Frontal cortex (tissue), 4 donors: ENCODE measurements at places on chromosomes 13 and 19.

GRCh38 chr19:917323-918151 is at the start of gene KISS1R:
Gene KISS1R, plus strand, starts transcription at chr19:917333. Its CDS starts 170 bp downstream, at chr19:917503.
- no peak for DNase-seq

GRCh38 chr13:98338310-98338709 is 161.2 kb upstream of the RNF113B start:
- no peak for DNase-seq

DNA sequence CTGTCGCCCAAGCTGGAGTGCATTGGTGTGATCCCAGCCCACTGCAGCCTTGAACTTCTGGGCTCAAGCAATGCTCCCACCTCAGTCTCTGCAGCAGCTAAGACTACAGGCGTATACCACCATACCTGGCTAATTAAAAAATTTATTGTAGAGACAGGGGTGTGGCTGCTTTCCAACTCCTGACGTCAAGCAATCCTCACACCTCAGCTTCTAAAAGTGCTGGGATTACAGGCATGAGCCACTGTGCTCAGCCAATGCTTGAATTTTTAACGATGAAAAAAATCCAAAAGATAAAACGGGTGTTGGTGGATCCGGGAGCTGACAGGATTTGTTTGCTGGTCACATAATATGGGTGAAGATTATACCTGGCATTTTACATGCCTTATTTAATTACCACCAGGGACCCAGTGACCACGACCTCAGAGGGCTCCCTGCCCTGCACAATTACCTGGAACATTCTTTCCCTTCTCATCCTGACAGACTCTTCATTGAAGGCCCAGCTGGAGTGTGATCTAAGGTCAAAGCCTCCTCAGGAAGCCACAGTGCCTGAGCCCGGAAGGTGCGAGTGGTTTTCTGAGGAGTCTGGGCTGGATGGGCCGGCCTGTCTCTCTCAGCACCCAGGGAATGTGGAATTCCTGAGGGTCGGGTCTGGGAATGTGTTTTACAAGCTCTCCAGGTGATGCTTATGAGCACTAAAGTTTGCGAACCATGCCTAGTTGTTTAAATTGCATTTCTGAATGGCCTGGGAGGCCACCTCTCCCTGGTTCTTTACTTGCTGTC is 193.3 kb downstream of the USP12 start:
- no peak for DNase-seq

DNA sequence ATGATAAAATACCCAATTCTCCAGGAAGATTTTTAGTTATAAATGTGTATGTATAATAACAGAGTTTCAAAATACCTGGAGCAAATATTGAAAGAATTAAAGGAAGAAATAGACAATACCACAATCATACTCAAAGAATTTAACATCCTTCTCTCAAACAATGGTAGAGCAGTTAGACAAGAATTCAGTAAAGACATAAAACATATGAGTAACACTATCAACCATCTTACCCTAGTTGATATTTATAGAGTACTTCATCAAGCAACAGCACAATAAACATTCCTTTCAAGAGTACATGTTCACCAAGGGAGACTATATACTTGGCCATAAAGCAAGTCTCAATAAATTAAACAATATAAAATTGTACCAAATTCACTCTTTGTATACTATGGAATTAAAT is 108.4 kb downstream of the DLEU7 start:
- no peak for DNase-seq

- no peak for DNase-seq
Observed at GRCh38 chr19:18698321-18699167, 15.1 kb downstream of the CRTC1 start.
